AG20443 (cell line): ENCODE measurements at places on chromosomes 12 and 14.

DNA sequence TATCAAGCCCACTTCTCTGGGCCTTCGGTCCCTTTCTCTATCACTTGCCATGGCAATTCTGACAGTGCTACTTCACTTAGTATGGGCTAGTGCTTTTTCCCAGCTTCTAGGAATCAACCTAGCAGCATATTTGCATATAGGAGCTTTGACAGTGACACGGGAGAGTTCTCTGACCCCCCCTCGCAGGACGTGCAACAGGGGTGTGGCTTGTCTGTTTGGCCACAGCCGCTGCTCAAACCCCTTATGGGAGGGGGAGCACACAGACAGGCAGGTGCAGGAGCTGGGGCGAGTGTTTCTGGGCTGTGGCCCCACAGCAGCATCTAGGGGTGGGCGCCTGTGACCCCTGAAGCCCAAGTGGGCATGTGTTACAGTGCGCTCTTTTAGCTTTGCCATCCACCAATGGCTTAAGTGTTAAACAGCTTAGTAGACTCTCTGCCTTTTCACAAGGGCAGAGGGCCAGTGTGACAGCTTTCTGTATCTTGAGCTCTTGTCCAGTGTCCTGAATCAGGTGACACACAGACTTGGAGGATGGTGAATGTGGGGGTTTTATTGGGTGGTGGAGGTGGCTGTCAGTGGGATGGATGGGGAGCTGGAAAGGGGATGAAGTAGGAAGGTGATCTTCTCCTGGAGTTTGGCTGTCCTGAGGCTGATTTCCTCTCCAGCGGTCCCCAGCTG lies 229.3 kb downstream of the PCNX1 start:
- DNase-seq = no peak

DNA sequence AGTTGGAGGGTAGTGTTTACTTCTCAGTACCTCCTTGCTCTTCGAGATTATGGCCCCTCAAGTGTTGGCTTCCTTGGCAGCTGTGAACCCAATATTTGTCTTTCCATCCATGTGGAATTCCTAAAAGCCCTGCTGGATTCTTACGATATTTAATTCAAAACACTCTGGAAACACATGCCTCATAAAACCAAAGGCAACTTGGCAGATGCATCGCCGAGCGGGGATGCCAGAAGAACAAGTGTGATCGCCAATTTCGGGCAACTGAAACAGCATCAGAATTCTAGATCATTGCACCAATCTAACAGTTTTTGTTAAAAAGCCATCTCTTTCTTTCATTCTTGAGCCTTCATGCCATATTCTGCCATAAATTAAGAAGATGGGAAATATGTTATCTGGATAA lies 934.4 kb downstream of the AACS start:
- no peak for DNase-seq

GRCh38 chr12:66688846-66689439 lies 10.1 kb upstream of the GRIP1 start:
- peak; percentile 48 for DNase-seq

DNA sequence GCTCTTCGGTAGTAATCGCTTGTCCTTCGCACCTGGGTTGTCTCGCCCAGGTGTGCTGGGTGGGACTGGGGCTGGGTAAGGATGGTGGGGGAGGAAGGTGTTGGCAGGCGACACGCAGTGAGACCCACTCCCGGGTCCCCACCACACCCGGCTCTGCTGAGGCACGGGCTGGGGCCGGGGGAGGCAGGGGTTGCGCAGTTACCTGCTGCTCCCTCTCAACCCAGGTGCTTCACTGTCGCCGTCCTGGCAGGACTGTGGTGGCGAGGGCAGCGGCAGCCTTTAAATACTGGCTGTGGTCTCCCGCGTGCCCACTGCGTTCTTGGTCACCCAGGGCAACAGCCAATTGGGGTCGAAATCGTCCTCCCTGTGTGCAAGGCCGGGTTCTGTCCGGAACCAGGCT lies at the start of gene CCER1:
TSS of gene CCER1 (minus strand) at position 256 of the 400 bp plus-strand sequence. CDS start 434 bp downstream, outside the sequence.
- DNase-seq = no peak

- DNase-seq = no peak
Measured at GRCh38 chr14:34496007-34496678, 34.1 kb upstream of the SPTSSA start.

GRCh38 chr14:38143659-38144505 lies 63.8 kb upstream of the SSTR1 start:
- DNase-seq = peak; percentile 57

GRCh38 chr12:50088577-50089335 lies 3.6 kb downstream of the SMARCD1 start:
- peak; percentile 53 for DNase-seq

GRCh38 chr12:105705765-105706164 lies 375.3 kb downstream of the C12orf75 start:
- DNase-seq = peak; percentile 56

DNA sequence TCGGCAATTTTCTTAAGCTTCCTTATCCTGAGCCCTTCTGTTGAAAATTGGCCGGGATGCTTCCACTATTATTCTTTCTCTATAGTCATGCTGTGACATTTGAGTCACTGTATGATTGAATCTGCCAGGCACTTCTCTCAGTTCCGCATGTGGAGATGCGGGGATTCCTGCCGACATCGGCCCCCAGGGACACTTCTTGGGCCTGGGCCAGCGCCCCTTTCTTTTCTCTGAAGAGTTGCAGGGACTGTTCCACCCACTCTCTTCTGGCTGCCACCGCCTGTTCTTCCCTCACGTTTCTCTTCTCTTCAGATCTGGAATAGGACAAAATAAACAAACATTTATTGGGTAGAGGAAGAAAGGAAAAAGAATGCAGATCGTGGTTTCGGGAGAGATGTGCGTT lies 310.1 kb downstream of the ETNK1 start:
- no peak for DNase-seq

DNA sequence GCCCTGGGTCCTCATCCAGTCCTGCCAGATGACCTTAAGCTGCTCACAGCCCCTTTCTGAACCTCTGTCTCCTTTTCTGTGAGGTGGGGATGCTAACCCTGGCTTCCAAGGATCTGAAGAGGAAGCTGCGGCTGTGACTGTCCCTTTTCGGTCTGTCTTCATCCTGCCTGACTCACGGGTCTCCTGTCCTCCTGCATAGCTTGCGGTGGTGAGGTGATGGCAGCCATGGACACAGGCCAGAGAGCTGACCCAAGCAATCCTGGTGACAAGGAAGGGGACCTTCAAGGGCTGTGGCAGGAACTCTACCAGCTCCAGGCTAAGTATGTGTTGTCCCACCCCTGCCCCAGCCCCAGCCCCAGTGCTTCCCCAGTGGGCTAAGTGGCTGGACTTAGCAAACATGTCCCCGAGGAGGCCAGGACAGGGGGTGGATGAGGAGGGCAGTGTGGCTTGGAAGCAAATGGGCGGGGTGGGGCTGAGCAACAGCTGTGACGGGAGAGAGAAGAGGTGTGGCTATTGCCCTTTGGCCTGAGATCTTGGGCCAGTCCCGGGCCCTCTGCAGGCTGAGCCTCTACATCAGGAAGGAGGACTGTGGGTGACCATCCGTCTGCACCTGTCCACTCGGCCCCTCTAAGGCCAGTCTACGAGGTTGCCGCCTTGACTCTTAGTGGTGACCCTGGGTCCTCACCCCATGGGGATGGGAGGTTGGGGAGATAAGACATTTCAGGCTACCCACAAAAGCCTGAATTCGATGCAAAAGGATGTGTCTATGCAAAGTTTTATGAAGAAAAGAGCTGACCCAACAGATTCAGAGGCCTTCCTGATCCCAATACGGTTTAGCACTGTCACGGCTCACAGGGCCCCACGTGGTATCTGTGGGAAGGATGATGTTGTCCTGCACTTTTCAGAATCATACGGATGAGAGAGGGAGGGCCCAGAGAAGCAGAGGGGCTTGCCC lies 1.1 kb downstream of the CCDC197 start:
- no peak for DNase-seq

GRCh38 chr12:32100361-32100760 lies 6.3 kb upstream of the BICD1 start:
- DNase-seq = no peak

GRCh38 chr14:101823511-101824120 lies 62.1 kb downstream of the PPP2R5C start:
- DNase-seq = peak; percentile 31

GRCh38 chr14:64126548-64126947 lies 167.6 kb downstream of the ESR2 start:
- no peak for DNase-seq

DNA sequence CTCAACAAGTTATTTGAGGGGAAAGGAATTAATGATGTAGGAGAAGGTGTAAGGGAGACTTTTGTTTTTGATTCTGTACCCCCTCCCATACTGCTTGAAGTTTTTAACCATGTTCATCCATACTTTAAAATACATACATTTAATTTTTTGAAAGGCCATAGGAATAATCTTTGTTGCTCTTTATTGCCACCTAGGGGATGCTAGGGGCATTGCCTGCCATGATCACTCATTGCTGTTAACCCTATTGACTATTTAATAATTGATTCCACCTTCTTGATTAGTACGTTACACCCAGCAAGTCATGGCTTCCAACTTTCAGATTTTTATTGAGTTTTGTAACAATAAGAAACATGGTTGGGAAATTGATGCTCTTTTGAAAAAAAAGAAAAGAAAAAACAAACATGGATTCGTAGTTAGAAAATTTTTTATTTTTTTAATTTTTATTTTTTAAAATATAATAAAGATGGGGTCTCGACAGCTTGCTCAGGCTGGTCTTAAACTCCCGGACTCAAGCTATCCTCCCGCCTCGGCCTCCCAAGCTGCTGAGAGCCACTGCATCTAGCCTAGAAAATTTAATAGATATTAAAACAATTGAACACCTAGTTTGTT lies 8.5 kb upstream of the PRKAB1 start:
- DNase-seq = peak; percentile 63

- DNase-seq = no peak
Measured at GRCh38 chr12:1793426-1794210, 26.7 kb upstream of the LRTM2 start.

DNA sequence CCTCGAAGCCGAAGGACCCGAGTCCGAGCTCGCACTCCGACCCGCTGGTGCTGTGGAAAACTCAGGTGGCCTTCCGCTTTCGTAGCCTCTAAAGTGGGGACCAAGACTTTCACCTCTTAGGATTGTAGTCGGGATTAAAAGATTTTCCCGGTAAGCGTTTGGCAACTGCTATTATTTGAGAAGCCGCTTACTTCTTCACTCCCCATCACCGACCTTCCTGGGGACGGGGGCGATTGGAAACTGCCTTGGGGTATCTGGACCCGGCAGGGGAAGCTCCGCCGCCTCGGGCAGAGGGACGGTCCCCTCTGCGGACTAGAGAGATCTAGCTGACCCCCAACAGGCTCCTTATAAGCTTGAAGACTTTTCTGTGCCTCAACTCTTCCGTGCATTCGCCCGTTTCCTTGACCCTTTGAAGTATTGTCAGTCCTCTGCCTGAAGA lies 659 bp downstream of the TRAFD1 start:
- no peak for DNase-seq

GRCh38 chr12:82848845-82849244 lies 162.1 kb downstream of the TMTC2 start:
- DNase-seq = no peak

GRCh38 chr12:124939421-124940142 lies 25.1 kb upstream of the UBC start:
- peak; percentile 84 for DNase-seq

DNA sequence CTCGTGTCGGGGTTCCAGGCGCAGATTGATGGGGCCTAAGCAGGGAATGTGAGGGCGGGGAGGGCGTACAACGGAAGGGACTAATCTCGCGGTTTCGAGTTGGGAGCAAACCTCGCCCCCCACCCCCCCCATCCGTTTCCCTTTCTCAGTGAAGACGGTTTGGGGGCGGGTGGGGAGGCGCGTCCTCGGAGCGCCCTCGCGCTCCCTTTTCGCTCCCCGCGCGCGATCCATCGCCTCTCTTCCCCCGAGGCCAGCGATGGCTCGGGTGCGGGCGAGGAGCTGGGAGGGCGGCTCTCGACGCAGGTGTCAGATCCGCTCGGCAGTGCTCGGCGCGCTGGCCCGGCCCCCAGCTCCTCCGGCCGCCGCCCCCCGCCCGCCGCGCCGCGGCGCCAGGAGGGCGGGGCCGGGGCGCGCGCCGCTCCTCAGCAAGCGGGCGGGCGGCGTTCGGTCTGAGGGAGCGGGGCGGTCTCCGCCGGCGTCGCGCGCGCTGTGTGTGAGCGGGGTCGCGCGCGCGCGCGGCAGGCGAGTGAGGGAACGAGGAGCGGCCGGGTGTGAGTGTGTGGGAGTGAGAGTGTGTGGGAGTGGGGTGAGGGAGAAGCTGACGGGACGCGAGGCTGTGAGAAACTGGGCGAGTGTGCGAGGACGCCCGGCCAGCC lies at the start of gene RIMKLB:
TSS of gene RIMKLB (plus strand) at position 516 of the 656 bp plus-strand sequence. CDS start 15,876 bp downstream, outside the sequence.
- DNase-seq = peak; percentile 94

DNA sequence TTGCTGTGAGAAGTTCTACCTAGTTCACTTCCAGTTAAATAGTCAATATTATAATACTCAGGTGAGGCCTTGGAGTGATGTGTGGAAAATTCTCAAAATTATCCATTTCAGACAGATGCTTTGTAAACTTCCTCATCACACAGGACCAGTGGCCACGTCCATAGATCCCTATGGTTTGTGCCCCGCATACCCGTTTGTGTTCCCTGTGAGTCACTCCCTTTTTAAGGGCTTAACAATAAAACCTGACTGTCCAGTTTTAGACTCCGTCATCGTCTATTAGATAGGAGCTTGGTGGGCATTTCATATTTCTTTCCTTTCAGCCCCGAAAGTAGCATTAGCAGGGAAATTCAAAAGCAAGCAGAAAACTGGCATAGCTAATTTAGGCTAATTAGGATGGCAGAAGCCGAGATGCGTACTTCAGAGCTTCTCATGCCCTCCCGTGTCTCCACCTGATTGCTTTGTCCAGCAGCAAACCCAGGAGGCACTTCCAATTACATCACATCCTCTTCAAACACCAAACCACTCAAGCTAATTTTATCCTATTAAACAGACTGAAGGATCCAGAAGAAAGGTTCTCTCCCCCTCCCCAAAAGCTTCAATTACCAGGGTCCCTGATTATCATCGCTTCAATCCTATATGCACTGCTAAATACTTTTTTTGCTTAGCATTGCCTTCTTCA lies 186.6 kb upstream of the OTX2 start:
- no peak for DNase-seq

DNA sequence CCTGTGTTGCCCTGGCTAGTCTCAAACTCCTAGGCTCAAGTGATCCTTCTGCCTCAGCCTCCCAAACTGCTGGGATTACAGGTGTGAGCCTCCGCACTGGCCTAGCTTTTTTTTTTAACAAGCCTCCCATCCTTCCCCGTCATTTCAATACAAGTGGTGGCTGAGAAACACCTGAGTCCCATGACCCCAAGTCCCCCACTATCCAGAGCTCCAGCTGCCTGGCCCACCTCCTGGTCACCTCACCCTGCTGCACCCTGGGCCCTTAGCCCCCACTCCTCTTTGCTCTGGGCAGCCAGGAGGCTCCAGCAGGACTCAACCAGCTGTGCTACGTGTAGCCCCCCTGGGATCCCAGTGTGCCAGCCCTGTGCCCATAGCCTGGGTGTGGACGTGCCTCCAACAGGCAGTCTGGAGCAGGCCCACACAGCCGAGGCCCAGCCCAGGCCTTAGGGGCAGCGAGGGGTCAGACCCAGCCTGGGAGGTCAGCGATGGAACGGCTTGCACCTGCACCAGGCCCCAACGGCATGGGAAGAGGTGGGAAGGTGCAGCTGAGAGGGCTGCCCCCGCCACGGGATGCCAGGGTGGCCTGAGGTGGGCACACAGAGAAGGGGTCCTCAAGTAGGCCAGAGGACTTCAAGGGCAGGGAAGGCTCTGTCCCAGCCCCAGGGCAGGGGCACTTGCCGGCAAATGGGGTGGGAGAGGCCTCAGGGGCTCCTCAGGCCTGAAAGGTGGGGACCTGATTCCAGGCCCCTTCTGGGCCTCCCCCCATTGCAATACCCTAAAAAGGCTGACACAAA lies 6.5 kb downstream of the AHNAK2 start:
- no peak for DNase-seq

- DNase-seq = no peak
Measured at GRCh38 chr14:84891404-84891803, 638.5 kb upstream of the FLRT2 start.

- no peak for DNase-seq
Measured at GRCh38 chr12:92261071-92261470, 115.4 kb upstream of the BTG1 start.
